Fibroblast of pulmonary artery (primary cell): ENCODE measurements at places on chromosomes 1 and 21.

- DNase-seq = no peak
Observed at GRCh38 chr1:37073854-37074379, 39.6 kb upstream of the GRIK3 start.

- no peak for DNase-seq
Observed at GRCh38 chr1:43419627-43420425, 30.1 kb downstream of the SZT2 start.

- DNase-seq = peak; percentile 68
Observed at GRCh38 chr1:156748670-156749418, 2.6 kb downstream of the HDGF start.

DNA sequence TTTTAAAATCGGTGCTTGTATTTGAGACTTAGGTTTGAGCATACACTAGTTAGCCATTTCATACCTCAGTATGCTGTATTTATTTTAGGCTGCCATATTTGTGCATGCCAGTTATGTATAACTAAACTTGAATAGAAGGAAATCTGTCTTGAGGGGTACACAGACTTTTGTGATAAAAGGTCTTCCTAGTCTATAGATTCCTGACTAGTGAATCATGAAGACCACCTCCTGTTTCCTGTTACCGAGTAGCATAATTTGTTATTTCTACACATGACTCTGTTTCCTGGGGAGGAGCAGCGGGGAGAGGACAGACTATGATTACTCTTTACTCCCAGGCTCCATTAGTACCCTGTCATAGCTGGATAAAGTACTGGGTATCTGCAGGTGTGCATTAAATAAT is 316.8 kb upstream of the SNX7 start:
- DNase-seq = no peak

DNA sequence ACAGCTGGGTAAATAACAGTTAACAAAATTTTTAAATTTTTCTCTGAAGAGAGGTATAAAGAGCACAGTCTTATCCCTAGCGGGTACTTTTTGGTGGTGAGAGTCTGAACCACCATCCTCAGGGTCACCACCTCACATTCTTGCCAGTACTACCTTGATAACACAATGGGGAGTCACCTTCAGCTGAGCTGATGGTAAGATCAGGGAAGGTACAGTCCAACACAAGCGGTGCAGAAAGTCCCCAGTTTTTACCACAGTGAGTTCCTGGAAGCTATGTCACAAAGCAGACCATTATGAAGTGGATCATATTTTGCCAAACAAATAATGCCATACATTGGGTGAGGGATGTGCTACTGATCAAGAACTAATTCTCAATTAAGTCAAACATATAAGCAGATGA is 176.9 kb downstream of the FASLG start:
- DNase-seq = no peak

- DNase-seq = peak; percentile 14
Observed at GRCh38 chr1:119374208-119374874, 5.8 kb downstream of the HAO2 start.

DNA sequence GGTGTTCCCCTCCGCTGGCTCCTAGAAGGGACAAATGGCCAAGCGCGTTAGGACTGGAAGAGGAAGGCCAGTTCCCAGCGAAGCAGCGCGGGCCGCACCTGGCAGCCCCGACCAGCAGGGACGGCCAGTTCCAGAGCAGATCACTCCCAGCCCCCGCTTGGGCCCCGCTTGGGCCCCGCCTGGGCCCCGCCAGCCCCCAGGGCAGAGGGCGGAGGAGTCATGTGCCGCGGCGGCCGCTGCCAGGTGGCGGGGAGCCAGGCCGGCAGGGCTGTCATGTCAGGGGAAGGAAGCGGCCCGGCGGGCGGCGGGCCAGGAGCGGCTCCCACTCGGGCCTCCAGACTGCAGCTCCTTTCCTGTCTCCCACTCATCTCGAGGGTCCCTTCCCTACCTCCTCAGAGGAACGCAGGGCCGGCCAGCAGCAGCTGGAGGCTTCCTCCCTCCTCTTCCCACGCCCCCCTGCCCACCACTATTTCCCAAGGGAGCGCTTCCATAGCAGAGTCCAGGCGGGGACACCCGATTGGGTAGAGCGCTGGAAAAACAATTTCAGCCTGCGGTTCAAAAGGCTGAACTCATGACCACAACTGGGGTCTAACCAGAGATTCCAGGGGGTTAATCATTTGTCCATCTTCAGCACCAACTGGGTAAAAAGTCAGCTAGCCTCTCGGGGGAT is 16.5 kb downstream of the ZNF697 start:
- peak; percentile 97 for DNase-seq

- DNase-seq = peak; percentile 4
Observed at GRCh38 chr1:185401019-185401418, 84.0 kb upstream of the IVNS1ABP start.
